ENCODE measurements at places on chromosomes 11 and 22.
A peak's percentile ranks its signal among the peaks of the same experiment; 100 is the strongest.

- DNase-seq = no peak
These were observed 574.8 kb downstream of the JRKL start for GRCh38 chr11:96964661-96965060.

DNA sequence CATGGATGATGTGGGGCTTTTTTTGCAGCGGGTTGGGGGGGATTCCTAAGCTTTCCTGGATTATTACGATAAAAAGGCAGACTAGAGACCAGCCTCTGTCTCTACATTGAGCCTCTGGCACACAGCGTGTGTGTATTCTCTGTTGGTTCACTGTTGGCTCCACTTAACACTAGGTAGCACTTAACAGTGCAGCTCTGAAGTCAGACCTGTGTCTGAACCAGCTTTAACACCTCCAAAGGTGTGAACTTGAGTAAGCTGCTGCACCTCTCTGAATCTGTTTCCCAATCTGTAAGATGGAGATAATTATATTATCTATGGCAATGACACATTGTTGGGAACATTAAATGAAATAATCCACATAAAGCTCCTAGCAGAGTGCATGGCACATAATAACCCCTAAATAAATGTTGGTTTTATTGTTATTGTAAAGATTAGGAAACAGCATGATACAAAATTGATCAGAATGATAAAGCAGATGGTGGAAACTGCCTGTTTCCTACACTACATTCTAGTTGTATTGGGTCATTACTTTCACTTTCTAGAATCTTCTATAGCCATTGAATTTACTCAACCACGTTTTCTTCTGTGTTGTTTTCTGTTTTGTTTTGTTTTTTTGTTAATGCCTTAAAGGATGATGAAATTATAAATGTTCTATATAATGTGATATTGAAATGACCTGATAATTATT lies 108.4 kb downstream of the ARL14EP start:
- DNase-seq = no peak

GRCh38 chr11:92376680-92377079 lies 152.1 kb downstream of the FAT3 start:
- no peak for DNase-seq

DNA sequence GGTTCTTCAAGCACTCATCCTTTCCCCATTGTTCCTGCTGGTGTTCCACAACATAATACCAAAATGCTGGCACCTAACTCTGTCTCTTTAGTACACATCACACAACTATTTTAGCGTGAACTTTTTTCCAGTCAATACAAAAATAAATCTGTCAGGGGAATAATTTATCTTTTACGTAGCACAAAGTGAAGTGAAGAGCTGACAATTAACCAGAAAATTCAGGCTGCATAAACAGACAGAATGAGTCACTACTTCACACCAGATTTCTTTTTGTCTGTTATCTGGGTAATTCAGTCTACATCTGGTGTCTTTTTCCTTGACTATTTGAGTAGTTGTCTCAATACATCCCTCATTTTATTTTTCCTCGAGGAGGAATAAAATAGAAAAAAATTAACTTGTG lies 7.9 kb upstream of the ETS1 start:
- no peak for DNase-seq

GRCh38 chr22:39133871-39134270 lies 18.6 kb downstream of the CBX7 start:
- no peak for DNase-seq

DNA sequence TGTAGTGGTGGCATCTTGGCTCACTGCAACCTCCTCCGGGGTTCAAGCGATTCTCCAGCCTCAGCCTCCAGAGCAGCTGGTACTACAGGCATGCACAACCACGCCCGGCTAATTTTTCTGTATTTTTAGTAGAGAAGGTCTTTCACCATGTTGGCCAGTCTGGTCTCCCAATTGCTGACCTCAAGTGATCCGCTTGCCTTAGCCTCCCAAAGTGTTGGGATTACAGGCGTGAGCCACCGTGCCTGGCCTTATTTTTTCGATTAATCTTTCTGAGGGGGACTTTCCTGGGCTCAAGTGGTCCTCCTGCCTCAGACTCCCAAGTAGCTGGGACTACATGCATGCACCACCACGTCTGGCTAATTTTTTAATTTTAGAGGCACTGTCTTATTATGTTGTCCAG lies 5.6 kb downstream of the SNU13 start:
- DNase-seq = no peak

DNA sequence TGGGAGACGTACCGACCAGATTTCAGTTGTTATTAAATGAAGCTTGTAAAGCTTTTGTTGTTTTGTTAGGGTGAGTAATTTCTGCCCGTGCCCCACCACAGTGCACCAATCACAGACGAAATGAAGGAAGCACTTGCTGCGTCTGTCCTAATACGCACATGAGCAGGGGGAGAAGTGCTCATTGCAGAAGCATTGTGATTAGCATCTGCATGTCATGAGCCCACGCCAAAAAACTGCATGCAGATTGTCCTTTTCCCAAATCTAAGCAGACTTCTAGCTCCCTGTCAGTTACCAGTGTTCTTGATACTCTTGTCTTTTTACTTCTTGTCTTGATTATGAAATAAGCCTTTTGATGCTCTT lies 15.5 kb downstream of the RBX1 start:
- DNase-seq = no peak

DNA sequence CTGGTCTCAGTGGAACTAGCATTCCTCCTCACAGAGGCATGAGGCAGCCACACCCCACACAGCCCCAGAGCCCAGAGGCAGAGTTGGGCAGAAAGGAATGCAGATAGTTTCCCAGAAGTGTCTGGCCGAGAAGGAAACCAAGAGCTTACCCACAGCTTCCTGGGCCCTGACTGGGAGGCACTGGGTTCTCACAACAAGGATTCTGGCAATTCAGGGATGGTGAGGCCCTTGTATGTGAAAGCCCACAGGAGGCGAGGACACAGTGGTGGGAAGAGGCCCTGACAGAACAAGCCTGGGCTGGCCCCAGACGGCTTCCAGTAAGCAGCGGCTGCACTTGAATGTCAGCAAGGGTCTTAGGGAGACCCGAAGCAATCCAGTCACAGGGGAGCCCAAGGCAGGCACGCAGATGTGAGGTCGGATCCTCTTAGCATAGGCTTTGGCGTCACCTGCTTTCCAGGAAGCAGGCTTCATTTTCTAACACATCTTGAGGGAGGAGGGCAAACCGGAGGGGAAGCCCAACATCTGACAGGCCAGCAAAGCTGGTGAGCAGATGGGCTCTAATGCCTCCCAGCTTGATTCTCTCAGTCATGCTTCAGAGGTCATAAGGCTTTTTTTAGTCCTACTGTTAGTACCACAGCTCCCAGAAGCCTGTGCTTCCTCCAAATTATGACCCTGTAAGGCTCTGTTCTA lies 78.3 kb upstream of the AKIP1 start:
- DNase-seq = no peak

DNA sequence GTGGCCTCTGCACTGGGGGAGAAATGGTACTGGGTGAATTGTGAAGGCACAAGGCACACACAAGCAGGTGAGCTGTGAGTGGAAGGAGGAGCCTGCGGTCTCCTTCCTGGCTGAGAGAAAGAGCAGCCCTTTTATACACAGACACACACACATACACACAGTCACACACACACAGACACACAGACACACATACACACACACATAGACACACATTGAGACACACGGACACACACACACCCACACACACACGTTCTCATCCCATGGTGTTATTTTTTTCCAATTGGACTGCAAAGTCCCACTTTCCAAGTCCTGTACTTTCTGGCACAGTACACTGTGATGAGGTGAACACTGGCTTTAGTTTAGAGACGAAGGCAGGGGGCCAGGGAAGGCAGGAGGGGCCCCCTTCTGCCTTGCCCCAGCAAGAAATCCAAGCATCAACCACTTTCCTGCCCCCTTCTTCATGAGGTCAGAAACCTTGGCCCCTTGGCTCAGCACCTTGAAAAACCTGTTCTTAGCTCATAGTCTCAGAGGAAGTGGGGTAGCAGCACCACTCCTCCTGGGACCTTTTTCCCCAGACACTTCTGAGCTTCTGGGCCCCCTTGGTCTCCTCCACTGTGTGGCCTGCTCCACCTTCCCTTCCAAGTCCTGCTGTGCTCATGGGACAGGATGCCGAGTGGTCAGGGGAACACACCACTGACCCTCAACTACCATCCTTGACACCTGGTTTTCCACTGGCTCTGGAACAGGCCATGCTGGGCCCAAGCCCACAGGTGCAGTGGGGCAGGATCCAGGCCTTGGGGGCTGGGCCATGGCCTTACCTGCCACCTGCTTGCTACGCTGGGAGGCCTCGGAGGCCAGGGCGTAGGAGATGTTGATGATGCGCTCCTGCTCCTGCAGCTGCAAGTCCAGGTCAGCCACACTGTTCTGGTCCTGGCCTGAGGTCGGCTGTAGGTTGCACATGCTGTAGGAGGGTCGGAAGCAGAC lies 43.8 kb downstream of the C11orf58 start:
- no peak for DNase-seq

- DNase-seq = no peak
These were observed 1336.2 kb downstream of the BRD1 start for GRCh38 chr22:48491451-48491941.

DNA sequence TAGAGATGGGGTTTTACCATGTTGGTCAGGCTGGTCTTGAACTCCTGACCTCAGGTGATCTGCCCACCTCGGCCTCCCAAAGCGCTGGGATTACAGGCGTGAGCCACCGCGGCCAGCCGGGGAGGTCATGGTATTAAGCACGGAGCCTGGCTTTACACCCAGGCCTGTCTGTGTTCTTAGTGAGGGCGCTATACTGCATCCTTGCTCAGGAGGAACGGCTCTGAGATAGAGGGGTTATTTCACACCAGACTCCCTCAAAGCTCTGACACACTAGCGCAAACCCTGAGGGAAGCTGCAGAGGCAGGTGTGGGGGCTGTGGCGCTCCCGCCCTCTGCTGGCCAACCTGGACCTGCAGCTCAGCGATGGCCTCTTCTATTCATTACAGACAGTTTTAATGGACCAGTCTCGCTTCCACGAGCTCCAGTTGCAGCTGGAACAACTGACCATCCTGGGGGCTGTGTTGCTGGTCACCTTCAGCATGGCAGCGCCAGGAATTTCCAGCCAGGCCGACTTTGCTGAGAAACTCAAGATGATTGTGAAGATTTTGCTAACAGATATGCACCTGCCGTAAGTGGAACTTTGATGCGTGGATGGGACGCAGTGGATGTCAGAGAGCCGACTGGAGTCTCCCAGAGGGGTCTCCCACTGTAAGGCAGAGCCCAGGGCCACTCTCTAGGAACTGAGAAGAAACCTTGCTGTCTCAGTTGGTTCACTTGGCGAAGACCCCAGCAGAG lies 26.2 kb downstream of the TCP11L1 start:
- peak; percentile 81 for DNase-seq

GRCh38 chr11:106014620-106015019 lies 7.4 kb downstream of the MSANTD4 start:
- DNase-seq = no peak
